Activated naive CD8-positive, alpha-beta T cell treated with anti-CD3 and anti-CD28 coated beads, Interleukin-2, amount 10 ng/mL, durations not matched to agents 7 days and 5 days (primary cell): ENCODE measurements at places on chromosomes 1 and 21. TPM values are rescaled to one million over a fixed set of nuclear protein-coding genes. Genes with fewer than 3 reads are reported as not detected.

DNA sequence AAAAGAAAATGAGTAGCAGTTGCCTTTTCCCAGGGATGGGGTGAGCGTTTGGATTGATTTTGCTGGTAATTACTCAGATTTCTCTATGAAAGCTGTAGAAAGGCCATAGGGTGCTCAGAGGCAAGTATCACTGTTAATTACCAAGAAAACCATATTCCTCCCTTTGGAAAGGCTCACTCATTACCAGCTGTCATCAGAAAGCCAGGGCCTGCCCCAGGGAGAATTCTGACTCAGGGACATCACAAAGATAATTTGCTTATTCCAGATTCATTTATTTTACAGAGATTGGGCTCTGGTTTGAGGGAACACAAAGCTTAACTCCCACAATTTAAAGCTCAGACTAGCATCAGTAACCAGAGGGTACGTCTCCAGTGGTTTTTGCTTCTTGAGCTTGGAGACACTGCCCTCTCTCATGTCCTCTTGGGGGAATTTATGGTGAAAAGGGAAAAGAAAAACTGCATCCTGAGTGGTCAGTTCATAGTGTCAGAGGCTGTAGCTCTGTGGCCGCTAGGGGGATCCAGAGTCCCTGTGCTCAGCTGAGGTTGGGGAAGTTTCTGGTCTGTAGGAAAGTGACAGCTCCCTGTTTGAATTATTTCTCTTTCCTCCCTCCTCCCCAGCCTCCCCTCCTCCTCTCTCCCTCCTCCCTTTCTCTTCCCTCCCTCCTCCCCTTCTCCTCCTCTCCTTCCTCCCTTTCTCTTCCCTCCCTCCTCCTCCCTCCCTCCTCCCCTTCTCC, 204.3 kb downstream of the KCNJ6 start:
- no peak overlapping the region for H3K27ac ChIP-seq
- H3K36me3 ChIP-seq = no peaks in the 10 kb centered on the region
- no peak overlapping the region for H3K4me3 ChIP-seq
- DNase-seq = peak; percentile 46

DNA sequence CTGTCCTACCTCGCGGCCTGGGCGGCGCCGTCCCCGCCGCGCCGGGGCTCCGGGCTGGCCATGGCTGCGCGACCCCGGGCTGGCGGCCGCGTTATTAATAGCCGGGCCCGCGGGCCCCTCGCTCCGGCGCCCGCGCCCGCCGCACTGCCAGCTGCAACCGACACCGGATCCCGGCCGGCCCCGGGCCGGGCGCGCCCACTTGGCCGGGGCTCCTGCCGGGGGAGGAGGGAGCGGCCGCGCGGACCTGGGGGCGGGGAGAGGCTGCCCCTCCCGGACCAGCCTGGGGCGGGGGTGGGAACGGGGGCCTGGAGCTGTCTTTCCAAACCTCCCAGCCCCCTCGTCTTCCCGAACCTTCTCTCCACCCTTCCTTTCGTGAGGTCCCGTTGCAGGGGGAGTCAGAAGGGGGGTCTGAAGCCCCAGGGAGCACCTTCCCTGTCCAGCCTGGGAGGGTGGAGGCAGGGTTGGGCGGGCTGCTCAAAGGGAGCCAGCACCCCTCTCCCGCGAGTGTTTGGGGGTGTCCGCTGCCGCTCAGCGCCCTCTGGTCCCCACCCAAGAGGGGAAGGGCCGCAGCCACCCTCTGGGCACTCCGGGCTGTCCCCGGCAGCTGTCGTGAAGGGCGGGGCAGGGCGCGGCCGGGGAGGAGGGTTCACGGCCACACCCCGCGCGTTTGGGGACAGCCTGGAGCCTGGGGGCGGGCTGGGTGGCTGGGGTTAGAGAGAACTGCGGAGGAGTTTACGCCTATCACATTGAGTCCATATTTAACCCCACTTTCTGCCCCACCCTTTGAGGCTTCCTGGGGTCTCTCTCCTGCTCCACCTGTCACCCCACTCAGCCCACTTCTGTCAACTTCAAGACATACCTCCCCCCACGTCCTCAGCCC, at the start of gene SYNC:
Gene SYNC, minus strand, starts transcription at position 172 of the 880 bp plus-strand sequence. Its CDS starts 110 bp downstream, at position 62.
- no peak within 1 kb of the TSS for H3K27ac ChIP-seq
- H3K4me3 ChIP-seq = peak within 1 kb of the TSS; percentile 45
- H3K4me1 ChIP-seq = peaks cover 4% of the 10 kb centered on the region
- H3K36me3 ChIP-seq = no peaks in the 10 kb centered on the region
- peaks cover 45% of the 10 kb centered on the region for H3K27me3 ChIP-seq

DNA sequence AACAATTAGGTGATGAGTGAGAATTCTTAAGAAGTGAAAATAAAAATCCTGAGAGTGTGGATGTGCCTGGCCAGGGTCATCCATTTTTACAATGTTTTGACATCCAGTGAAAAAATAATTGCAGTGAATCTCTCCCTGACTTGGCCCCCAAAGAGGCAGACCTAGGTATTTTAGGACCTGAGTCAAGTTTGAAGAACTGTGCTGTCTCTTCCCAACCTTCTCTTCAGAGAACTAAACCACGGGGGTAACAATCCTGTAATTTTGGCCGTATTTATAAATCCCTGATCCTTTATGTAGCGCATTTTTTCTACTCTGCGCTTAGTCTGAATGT, 43.3 kb upstream of the PPP2R5A start:
- H3K36me3 ChIP-seq = no peaks in the 10 kb centered on the region
- no peak overlapping the region for H3K27ac ChIP-seq
- DNase-seq = no peak
- peaks cover 11% of the 10 kb centered on the region for H3K27me3 ChIP-seq

Gene SPEN
- total RNA-seq = 69.8 TPM

DNA sequence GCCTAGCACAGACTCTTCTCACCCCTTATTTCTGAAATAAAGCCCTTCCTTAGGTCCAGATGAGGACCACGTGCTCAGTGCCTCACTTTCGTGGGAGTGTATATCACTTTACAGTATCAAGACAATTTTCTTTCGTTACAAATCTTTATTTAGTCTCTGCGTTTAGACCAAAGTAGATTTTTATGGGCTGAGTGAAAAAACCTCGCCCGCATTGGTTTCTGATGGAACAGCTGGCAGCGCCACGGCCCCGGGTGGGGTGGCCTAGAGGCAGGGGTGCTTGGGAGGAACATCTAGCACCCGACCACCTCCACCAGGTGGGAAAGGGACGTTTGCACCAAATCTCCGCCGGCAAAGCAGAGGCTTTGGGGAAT, 7.6 kb downstream of the SIM2 start:
- H3K4me1 ChIP-seq = peaks cover 17% of the 10 kb centered on the region
- peaks cover 88% of the 10 kb centered on the region for H3K27me3 ChIP-seq
- no peaks in the 10 kb centered on the region for H3K36me3 ChIP-seq
- H3K27ac ChIP-seq = no peak overlapping the region
- DNase-seq = no peak

DNA sequence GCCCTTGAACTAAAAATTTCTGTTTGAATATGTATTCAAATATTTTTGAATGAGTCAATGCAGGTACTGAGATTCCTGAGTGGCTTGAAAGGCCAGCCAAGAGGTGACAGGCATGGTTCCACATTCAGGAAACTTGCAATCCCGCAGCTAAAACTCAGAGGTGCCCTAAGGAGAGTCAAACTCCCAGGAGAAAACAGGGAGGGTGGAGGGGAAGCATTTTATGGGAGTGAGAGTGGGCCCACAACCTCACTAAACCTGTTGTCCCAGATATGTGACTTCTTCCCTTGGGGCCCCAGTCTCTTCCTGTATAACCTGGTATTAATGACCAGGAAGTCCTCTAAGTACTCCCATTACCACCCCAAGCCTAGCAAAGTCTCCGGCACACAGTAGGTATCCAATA, 189.6 kb downstream of the PLPP3 start:
- H3K27ac ChIP-seq = no peak overlapping the region
- H3K36me3 ChIP-seq = no peaks in the 10 kb centered on the region
- H3K27me3 ChIP-seq = no peaks in the 10 kb centered on the region
- H3K4me1 ChIP-seq = no peaks in the 10 kb centered on the region

- H3K4me3 ChIP-seq = no peak overlapping the region
- no peak for DNase-seq
- peaks cover 14% of the 10 kb centered on the region for H3K27me3 ChIP-seq
- no peaks in the 10 kb centered on the region for H3K36me3 ChIP-seq
Measured at GRCh38 chr1:83912876-83913275, 86.1 kb downstream of the TTLL7 start.

Gene ASCL5
- total RNA-seq = not detected

Gene TEX38
- total RNA-seq = not detected

DNA sequence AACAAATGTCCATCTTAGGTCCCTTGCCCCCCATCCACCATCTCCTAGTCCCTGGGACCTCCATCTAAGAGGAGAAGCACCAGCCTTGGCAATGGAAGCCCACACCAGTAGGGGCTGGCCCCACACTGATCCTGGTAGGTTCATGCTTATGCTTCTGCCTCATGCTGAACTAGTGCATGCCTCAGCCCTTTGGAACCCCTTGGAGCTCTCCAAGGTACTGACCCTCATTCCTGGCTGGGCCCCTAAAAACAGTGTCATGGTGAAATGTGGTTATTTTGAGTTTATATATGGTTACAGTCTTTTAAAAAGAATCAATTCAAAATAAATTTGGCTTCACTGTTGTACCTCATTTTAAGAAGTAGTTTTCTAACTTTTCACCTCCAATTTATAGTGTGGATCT, 108.3 kb downstream of the HIVEP3 start:
- peak; percentile 56 for DNase-seq
- no peaks in the 10 kb centered on the region for H3K27me3 ChIP-seq
- no peak overlapping the region for H3K4me3 ChIP-seq
- no peak overlapping the region for H3K27ac ChIP-seq

Gene SH3D21
- 24.9 TPM for total RNA-seq

Gene INSRR
- total RNA-seq = 0.48 TPM

DNA sequence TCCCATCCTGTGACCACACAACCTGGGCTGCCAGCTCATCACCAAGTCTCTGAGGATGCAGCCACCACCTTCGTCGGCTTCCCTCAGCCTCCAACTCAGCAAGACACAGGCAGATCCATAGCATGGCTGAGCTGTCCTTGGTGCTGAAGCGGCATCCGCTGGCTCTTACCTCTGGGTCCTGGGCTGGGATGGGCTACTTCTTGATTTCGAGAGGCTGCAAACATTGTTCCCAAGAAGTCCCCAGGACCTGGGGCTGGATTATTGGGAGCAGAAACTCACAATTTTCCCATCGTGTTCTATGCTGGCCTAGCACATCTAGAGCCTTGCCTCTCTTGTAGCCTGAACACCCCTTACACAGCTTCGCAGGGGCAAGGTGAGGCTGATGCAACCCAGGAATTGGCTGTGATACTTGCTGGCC, 24.9 kb upstream of the C1QA start:
- peaks cover 5% of the 10 kb centered on the region for H3K27me3 ChIP-seq
- no peaks in the 10 kb centered on the region for H3K36me3 ChIP-seq
- H3K4me3 ChIP-seq = no peak overlapping the region
- H3K27ac ChIP-seq = no peak overlapping the region
- no peaks in the 10 kb centered on the region for H3K4me1 ChIP-seq
- DNase-seq = peak; percentile 54

Gene PTAFR
- total RNA-seq = 0.99 TPM
